ENCODE measurements at places on chromosomes 7 and 10.

- DNase-seq, result no peak
Observed at GRCh38 chr7:73470208-73470607, 36.6 kb downstream of the FZD9 start.

DNA sequence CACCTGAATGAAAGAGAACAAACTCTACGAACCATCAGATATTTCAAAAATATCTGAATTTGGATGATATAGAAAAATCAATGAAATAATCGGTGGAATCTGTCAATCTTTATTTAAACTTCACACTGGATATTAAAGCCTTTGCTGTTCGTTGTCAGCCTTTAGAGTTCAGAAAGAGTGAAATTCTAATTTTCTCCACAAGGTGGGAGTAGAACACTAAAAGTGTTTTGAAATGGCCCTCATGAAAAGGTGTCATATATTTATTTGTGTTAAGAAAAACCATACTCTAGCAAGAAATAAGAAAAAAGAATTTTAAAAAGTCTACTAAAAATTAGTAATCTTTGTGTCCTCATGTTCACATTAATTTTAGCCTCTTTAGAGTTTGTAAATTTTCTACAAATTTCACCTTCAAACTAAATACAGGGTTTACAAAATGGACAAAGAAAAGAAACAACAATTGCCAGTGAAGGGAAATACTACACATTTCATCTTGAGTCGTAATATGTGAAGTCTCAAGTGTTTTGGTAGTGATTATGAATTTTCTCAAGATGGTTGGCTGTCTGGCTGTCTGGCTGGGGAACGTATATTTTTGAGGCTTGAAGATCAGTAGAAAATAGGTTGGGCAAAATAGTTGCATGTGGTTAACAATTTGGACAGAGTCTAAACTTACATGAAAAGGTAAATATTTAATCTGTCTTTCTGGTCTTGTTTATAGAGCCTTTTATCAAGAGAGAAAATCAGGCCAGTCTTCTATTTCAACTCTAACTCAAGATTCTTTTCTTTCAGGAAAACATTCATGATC, 43.7 kb downstream of the DNAJB9 start:
- peak; percentile 48 for DNase-seq

DNA sequence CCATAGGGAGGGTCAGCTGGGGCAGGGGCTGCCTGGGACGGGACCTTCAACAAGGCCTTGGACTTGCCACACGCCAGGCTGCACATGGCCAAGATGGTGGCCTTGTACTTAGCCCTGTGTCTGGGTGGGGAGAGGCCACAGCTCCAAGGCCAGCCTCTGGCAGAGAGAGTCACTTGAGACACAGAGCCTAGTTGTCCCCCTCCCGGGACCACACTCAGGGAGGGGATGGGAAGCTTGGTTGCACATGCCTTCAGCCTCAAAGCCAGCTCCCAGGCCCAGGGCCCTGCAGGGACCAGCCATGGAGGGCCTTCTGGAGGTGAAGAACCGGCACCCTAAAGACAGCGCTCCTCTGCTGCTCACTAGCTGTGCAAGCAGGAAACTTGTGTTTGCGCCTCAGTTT, 16.7 kb downstream of the MMRN2 start:
- DNase-seq, result no peak

GRCh38 chr7:139648391-139648861, 124.9 kb downstream of the CLEC2L start:
- DNase-seq, result no peak

- DNase-seq, result no peak
Observed at GRCh38 chr10:132102717-132103110, 37.0 kb downstream of the JAKMIP3 start.

DNA sequence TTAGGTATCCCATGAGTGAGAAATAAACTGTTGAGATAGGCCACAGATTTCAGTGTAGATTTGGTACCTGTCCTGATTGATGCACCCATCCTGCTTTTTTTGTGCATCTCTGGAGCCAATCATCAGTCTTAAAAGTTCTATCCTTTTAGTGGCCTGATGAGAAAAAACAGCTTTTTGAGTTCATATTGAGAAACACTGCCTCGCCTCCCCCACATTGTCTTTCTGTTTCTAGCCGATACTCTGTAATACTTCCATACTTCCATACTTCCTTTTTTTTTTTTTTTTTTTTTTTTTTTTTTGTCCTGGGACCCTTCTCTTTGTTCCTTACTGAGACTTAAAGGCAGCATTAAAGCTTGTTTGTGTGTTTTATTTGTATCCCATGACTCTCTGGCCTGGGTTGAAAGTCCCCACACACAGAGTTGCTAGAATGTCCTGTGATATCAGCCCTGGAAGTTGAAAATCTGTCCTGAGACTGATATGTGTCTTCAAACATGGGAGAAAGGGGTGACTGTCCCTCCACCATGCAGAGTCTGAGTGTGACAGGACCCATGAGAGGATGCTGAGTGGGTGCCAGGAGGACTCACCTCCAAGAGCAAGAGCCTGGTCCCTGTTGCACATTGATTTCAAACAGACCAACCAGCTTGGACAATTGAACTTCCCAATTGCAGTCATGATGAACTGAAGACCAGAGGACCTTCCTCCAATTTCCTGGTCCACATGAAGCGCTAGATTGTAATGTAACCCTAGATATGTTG, 5.7 kb downstream of the ZNF22 start:
- no peak for DNase-seq

GRCh38 chr10:113135025-113135424, 185.0 kb downstream of the TCF7L2 start:
- no peak for DNase-seq

DNA sequence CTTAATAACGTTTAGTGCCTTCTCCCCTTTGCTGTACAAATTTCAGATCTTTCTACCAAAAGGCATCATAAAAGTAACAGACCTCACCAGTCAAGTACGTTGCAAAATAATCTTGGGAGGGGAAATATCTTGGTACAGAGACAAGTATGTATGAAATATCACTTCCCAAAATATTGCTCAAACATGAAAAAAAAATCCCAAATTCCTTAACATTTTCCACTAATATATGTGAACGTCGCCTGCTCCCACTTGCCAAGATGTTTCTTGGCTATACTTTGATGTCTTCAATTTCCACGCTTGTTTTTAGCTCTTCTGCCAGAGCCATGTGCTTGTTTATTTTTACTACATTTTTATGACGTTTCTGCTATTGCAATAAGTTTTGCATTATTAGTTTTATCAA, 223.5 kb downstream of the PLXNA4 start:
- DNase-seq, result peak; percentile 30

DNA sequence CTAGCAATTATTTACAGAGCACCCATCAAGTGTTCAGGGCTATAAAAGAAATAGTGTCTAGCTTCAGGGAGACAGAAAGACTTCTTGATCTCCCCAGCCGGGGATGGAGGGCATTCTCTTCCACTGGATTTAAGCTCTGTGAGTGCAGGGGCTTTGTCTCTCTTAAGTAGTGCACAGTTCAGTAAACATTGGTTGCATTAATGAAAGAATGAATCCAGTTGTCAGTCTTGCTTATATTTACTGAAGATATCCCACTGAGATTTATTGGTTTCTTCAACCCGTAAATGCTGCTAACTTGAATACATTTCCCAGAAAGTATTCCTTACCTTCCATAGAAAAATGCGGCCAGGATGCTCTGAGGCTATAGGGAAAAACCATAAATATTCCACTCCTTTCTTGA, 41.9 kb downstream of the AUTS2 start:
- no peak for DNase-seq

- DNase-seq, result no peak
Observed at GRCh38 chr7:138066954-138067394, 9.3 kb upstream of the AKR1D1 start.

GRCh38 chr7:27193335-27194001, 6.4 kb downstream of the HOXA13 start:
- no peak for DNase-seq

DNA sequence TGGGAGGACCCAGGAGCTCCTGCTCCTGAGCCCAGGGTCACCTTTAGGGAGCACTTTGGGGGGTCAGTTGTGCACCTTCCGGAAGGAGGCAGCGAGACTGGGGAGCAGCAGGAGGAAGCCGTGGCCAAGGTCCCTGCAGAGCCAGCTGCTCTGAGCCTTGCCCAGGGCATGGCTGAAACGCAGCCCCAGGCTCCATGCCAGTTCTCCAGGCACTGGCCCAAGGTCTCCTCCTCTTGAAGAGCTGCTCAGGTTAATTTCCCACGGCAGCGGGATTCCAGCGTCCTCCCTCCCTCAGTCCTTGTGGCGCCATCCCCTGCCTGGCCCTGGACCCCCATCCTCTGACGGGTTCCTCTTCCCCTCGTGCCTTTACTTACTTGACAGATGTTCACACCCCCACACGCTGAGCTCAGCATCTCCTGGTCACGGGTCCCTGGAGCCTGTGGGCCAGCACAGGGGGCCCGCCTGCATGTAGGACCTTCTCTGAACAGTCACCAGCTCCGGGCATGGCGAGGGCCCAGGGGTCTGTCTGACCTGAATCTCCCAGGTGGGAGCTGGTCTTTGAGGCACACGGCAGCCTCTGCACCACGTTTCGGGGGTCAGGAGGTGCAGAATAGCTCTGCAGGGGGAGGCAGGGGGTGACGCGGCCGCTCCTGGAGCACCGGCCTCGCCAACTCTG, 16.7 kb upstream of the CFAP46 start:
- DNase-seq, result no peak

DNA sequence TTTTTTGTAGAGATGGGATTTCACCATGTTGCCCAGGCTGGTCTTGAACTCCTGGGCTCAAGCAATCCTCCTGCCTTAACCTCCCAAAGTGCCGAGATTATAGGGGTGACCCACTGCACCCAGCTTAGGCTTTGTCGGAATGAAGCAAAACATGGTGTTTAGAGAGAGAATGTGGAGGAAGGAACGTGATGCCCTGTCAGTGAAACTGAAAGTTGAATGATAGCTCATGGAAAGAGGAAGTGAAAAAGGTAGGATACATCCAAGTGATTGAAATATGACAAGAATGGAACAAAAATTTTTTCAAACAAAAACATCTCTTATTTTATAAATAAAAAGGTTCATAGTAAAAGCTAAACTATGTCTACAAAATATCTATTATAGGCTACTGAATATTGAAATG, 5.9 kb downstream of the AKAP9 start:
- no peak for DNase-seq

DNA sequence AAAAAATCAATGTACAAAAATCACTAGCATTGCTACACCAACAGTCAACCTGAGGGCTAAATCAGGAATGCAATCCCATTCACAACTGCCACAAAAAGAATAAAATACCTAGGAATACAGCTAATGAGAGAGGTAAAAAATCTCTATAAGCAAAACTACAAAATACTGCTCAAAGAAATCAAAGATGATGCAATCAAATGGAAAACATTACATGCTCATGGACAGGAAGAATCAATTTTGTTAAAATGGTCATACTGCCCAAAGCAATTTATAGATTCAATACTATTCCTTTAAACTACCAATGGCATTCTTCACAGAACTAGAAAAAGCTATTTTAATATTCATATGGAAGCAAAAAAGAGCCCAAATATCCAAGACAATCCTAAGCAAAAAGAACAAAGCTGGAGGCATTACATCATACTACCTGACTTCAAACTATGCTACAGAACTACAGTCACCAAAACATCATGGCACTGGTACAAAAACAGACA, 116.3 kb downstream of the HPSE2 start:
- no peak for DNase-seq

- no peak for DNase-seq
Observed at GRCh38 chr10:53930648-53931047, 870.4 kb downstream of the PCDH15 start.

DNA sequence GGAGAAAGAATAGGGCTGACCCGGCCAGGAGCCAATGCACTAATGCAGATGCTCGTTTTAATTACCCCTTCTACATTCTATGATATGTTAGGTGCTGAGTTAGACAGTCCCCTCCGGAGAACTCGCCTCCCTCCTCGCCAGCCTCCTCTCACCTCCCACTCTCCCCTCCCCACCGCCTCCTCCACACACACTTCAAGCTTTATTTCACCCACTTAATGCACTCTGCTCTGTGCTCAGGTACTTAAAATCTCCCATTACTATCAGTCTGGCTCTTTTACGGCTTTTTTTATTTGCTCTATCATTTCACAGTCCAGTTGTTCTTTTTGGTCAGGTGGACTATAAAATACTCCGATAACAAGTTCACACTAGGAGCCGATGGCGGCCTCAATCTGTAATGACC, 231.6 kb downstream of the TEX36 start:
- no peak for DNase-seq

DNA sequence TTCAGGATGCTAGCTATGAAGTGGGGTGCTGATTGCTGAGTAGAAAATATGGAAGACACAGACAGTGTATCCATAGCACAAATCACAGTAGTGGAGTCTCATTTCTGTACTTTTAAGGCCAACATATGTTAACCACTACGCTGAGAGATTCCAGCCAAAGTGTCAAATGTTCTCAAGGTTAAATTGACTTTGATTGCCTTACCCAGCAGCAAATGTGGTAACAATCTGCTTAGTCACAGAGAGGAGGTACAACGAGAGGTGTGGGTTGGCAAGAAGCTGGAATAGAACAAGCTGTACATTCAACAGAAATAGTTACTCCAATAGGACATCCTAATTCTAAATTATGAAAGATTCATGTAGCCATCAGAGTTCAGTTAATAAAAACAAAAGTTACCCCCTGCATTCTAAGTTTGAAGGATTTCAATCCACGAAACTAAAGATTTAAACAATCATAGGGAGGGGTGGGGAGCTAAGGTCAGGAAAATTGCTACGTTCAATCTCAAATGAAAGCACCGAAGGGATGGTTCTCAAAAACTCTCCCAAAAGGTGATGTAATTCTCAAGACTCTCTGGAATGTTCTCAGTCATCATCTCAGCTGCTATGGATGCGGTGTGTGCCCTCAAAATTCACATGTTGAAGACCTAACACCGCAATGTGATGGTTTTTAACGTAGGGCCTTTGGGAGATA, 137.0 kb downstream of the ETV1 start:
- DNase-seq, result no peak

DNA sequence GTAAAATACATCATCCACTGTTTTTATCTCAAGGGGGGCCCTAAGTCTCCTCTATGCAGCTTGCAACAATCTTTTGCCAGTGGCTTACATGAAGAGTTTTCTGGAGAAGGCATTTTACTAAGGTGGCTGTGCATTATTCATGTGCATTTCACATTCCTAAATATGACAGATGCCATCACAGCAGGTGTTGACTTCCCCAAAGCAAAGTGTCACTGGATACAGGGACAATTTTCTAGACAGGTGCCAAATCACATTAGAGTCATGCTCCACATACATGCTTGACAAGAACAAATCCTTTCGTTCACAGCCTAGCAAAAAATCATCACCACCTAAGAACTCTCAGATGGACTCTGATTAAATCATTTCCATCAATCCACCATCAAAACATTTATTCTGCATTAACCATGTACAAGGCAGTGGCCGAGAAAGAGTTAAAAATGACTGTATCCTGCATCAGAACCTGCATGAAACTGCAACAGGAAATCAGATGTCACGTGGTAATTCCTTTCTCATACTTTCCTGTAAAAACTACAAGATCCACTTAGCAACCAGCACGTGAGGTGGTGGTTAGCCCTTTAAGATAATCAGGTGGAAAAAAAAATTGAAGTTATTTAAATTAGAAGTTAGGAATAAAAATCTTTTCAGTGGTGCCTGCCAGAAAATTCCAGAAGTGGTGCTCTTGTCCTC, 88.2 kb upstream of the AFAP1L2 start:
- DNase-seq, result no peak

DNA sequence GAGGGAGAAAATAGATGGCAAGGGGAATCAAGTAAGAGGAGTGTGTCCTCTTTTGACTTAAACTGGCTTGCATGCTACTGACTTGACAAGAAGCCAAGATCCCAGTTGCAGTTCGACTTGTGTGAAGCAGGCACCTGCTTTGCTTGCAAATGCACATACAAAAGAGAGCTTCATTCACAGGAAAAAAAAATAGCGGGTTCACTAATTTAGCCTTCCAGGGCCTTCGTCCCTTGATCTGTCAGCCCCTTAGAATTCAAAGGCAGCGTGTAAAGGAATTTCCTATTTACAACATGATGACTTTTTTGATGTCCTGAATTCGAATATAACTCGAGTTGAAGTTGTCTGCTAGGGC, 192.1 kb downstream of the CELF2 start:
- DNase-seq, result no peak

Measured in fibroblast of skin of scalp (primary cell).